ENCODE measurements at places on chromosomes 4 and X.

- DNase-seq: no peak
Measured at GRCh38 chr4:173529477-173530325, at the start of gene HAND2. Gene HAND2, minus strand, starts transcription at chr4:173530229. Its CDS starts 940 bp downstream, at chr4:173529289.

DNA sequence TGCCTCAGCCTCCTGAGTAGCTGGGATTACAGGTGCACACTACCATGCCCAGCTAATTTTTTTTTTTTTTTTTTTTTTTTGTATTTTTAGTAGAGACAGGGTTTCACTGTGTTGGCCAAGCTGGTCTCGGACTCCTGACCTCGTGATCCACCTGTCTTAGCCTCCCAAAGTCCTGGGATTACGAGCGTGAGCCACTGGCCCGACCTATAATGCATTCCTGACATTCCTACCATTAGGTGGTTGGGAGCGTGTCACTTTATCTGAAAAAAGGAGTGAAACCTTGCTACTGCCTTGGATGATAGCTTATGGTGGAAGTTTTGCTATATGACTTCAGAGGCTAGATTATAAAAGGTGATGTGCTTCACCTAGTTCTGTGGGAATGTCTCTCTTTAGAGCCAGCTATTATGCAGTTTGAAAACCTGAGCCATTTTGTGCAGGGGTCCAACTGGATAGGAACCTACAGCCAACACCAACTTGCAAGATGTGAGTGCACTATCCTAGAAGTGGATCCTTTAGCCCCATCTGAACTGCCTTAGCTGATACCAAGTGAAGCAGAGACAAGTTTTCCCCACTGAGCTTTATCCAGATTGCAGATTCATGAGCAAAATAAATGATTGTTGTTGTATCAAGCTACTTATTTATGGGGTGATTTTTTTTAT, 29.8 kb upstream of the EMCN start:
- no peak for DNase-seq

DNA sequence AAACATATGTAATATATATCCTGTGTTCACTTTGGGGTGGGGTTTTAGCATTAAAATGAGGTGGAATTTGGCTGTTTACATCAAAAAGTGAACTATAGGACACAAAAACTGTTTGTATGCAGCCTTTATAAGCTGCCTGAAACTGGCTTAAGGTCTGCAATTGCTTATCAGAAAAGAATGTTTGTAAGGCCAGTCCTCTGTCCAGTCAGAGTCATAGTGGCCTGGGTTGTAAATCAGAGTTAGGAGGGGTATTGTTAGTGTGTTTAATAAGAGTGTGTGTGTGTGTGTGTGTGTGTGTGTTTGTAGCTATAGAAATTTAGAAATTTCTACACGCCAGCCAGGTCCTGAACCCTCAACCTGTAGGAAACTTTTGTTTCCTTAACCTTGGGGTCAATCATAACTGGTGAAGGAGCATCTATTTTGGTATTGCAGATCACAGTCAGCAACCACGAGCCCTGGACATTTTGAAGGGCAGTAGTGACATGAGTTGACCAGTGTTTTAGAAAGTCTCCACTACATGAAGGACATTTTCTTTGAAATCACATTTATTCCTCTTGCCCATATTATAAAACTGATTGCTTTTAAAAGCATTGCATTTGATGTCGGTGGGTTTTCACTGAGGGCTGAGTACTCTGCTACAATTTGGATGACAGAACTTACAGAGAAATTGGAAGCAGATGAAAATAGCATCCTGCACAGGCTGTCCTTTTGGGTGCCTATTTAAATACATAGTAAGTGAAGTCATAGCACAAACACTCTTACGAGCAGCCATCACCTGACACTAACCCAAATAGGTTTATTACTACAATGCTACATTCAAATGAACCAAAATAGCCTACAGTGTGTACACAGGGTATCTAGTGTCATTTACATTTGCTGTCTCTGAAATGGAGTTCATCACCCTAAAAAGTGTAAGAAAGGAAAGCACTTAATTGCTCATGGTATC, 11.2 kb upstream of the TMEM154 start:
- no peak for DNase-seq

GRCh38 chrX:79281775-79282174, 85.4 kb downstream of the ITM2A start:
- no peak for DNase-seq

- no peak for DNase-seq
Measured at GRCh38 chr4:108149588-108150380, 18.9 kb downstream of the LEF1 start.

- no peak for DNase-seq
Measured at GRCh38 chr4:144817081-144817480, 171.1 kb downstream of the HHIP start.

GRCh38 chr4:147054228-147054872, 108.7 kb upstream of the TTC29 start:
- no peak for DNase-seq

DNA sequence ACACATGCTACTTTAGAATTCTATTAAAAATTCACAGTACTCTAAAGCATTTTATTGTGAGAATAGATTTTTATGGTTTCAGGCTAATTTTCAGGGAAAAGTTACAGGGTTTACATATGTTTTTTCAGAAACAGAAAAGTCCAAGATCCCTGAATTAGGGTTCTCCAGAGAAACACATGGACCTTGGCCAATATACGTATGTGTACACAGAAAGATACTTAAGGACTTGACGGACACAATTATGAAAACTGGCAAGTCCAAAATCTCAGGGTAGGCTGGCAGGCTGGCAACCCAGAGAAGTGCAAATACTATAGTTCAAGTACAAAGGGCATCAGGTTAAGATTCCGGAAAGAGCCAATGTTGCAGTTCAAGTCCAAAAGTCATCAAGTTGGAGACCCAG, 1897.8 kb upstream of the PCDH10 start:
- no peak for DNase-seq

GRCh38 chr4:142121448-142122350, 485.3 kb downstream of the IL15 start:
- DNase-seq: no peak

GRCh38 chr4:8294036-8294435, 24.5 kb downstream of the HTRA3 start:
- no peak for DNase-seq

DNA sequence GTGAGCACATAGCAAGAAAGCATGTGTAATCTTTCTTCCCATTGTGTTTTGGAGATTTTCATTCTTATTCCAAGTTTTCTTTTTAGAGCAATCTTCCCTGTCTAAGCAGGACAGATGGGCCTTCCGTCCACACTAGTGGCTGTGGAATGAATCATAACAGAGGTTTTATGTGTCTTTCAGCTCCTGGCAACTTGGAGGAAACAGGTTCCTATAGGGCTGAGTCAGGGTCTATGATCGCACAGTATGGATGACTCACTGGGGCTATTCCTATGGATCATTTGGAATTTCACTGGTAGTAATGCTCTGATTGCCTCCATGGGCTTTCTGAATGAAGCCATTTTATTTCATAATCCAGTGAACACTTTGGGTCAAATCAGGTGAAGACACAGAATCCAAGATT, 51.8 kb upstream of the CBLL2 start:
- DNase-seq: no peak

DNA sequence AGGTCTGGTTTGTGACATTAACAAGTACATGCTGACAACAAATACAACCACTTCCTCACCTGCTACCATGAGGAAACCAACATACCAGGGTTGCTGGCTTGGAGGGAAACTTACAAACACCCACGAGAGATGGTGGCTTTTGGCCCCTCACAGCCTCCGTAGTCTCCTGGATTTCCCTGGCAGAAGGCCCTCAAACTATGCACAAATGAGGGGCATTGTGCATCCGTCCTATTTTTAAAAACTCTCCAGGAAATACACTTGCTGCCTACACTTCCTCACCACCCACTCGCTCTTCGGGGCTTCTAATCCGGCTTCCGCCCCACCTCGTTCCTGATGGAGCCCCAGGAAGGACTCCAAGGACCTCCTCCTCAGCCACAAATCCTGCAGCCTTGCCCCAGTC, 355.0 kb upstream of the GATB start:
- DNase-seq: no peak

- DNase-seq: no peak
Measured at GRCh38 chr4:87224141-87224923, 3.9 kb upstream of the KLHL8 start.
